ENCODE measurements at places on chromosomes 7 and 10.

GRCh38 chr7:158096582-158096981 lies 491.0 kb downstream of the PTPRN2 start:
- H3K4me3 ChIP-seq = no peak overlapping the region
- H3K36me3 ChIP-seq = no peaks in the 10 kb centered on the region
- H3K27ac ChIP-seq = no peak overlapping the region
- DNase-seq = no peak

DNA sequence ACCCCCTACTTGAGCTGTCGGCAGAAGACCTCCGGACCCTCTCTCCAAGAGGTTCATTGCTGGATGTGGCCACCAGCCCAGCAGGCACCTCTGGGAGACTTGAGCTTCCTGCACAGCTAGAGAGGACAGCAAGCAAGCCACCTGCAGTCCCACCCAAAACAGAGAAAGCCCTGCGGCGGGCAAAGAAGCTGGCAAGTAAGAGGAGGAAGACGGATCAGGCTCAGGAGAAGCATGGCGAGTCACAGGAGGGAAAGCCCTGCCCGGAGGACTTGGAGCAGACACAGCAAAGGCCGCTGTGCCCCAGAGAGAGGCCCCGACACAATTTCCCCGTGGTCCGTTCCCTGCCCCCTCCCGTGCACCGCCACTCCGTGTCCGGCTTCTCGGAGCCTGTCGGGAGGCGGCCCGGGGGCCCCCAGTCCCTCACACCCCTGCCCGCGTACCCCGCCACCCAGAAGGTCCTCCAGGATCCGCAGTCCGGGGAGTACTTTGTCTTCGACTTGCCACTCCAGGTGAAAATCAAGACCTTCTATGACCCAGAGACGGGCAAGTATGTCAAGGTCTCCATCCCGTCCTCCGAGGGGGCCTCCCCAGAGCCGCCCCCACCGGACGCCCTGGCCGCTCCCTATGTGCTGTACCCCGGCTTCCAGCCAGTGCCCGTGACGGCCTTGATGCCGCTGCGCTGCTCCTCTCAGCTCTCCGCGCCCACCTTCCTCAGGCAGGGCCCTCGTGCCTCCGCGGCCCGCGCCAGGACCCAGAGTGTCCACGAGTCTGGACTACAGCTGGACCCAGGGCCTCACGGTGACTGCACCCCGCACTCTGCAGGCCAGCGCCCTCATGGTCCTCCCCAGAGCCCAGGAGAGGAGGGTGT lies 27.2 kb downstream of the C10orf71 start:
- no peaks in the 10 kb centered on the region for H3K4me1 ChIP-seq
- no peaks in the 10 kb centered on the region for H3K36me3 ChIP-seq
- H3K27me3 ChIP-seq = no peaks in the 10 kb centered on the region
- no peak overlapping the region for H3K27ac ChIP-seq
- no peak overlapping the region for H3K4me3 ChIP-seq
- no peak for DNase-seq

DNA sequence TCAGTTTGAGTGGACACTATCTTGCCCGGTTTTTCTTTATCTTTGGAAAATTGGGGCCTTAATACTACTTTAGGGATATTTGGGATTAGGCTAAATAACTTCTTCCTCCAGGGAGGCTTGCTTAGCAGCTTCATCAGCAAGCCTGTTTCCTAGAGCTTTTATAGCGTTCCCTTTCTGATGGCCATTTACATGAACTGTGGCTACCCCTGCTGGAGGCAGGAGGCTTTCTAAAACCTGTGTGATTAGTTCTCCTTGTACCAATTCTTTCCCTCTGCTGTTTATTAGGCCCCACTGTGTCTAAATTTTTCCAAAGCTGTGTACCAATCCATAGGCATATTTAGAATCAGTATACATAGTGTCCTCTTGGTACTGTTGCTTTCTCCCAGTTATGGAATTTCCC lies 61.7 kb upstream of the CNTNAP2 start:
- no peak for DNase-seq
- no peak overlapping the region for H3K27ac ChIP-seq
- H3K4me3 ChIP-seq = no peak overlapping the region
- no peaks in the 10 kb centered on the region for H3K27me3 ChIP-seq
- no peaks in the 10 kb centered on the region for H3K36me3 ChIP-seq

DNA sequence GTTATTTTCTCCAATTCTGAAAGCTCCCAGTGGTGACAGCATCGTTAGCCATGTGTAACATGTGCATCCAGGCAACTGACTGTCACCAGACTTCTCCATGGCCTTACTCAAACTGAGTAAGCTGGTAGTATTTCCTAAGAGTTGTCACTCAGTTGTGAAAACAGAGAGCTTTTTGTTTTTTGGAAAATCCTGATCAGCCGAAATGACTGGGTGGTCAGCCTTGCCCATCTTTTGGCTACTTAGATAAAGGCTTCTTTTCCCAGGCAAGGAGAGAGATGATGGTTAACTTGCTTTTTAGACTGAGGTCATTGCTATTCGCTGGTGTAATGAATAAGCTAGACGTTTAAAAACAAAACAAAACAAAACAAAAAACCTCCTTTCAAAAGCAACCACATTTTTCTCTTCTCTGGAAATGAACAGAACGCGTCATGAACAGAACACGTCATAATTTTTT lies 159.5 kb upstream of the KLF14 start:
- no peaks in the 10 kb centered on the region for H3K27me3 ChIP-seq
- peaks cover 47% of the 10 kb centered on the region for H3K4me1 ChIP-seq
- no peaks in the 10 kb centered on the region for H3K36me3 ChIP-seq
- DNase-seq = no peak

- H3K36me3 ChIP-seq = no peaks in the 10 kb centered on the region
- H3K27ac ChIP-seq = no peak overlapping the region
- no peak overlapping the region for H3K4me3 ChIP-seq
Measured at GRCh38 chr7:907158-907980, 31.0 kb downstream of the GET4 start.

DNA sequence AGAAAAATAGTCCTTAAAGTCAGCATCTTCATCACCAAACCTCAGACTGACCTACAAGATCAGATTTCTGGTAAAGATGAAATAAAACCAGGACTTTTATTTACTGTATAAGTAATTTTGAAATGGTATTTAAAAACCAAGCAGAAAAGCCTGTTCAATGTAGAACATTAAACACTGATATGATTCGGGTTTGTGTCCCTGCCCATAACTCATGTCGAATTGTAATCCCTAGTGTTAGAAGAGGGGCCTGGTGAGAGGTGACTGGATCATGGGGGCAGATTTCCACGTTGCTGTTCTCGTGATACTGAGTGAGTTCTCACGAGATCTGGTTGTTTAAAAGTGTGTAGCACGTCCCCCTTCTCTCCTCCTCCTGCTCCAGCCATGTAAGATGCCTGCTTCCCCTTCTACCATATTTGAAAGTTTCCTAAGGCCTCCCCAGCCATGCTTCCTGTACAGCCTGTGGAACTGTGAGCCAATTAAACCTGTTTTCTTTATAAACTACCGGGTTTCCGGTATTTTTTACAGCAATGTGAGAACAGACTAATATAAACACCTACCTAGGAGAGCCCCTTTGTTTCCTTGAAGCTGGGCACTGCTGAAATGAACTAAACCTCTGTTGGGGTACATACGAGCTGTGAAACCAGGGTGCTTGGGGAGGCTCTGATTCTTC lies 120.1 kb downstream of the KMT2E start:
- no peak overlapping the region for H3K4me3 ChIP-seq
- no peak overlapping the region for H3K27ac ChIP-seq
- no peak for DNase-seq
- H3K27me3 ChIP-seq = no peaks in the 10 kb centered on the region
- H3K4me1 ChIP-seq = no peaks in the 10 kb centered on the region
- peaks cover 6% of the 10 kb centered on the region for H3K36me3 ChIP-seq

GRCh38 chr10:30755441-30755953 lies 125.9 kb upstream of the LYZL2 start:
- H3K4me3 ChIP-seq = no peak overlapping the region
- DNase-seq = no peak
- peak overlapping the region; percentile 61 for H3K27ac ChIP-seq
- no peaks in the 10 kb centered on the region for H3K36me3 ChIP-seq

- peaks cover 11% of the 10 kb centered on the region for H3K4me1 ChIP-seq
- H3K27ac ChIP-seq = peak overlapping the region; percentile 71
- H3K4me3 ChIP-seq = no peak overlapping the region
Measured at GRCh38 chr10:45061982-45062381, 61.3 kb downstream of the ZNF22 start.

GRCh38 chr10:79260811-79261740 lies 86.2 kb upstream of the PPIF start:
- no peak for DNase-seq
- H3K27me3 ChIP-seq = no peaks in the 10 kb centered on the region
- H3K27ac ChIP-seq = peak overlapping the region; percentile 62
- peaks cover 72% of the 10 kb centered on the region for H3K4me1 ChIP-seq
- no peak overlapping the region for H3K4me3 ChIP-seq

DNA sequence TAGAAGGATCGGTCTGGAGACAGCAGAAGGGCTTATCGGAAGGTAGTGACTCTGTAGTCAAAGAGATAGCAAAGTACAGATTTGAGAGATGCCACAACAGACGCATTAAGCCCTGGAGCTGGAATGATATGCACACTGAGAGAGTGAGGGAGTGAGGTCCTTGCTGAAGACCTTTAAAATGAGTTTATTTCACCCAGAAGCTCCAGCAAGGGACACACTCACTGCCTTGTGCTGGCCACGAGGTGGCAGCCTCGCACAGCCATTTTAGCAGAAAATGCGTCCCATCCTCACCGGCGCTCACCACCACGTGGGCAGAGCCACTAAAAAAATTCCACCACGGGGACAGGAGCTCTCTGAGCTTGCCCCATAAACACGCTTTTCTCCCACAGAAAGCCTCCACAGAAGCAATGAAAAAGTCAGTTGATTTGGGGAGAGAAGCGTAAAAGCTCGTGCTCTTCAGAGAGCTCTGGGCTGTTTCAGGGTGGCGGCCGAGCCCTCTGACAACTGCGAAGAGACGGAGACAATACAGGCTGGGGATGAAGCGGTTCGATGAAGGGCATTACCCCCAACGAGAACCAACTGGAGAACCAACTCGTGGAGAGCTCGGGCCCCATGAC lies 163.0 kb upstream of the KLF14 start:
- peaks cover 82% of the 10 kb centered on the region for H3K4me1 ChIP-seq
- DNase-seq = no peak
- no peaks in the 10 kb centered on the region for H3K36me3 ChIP-seq
- peak overlapping the region; percentile 88 for H3K27ac ChIP-seq

DNA sequence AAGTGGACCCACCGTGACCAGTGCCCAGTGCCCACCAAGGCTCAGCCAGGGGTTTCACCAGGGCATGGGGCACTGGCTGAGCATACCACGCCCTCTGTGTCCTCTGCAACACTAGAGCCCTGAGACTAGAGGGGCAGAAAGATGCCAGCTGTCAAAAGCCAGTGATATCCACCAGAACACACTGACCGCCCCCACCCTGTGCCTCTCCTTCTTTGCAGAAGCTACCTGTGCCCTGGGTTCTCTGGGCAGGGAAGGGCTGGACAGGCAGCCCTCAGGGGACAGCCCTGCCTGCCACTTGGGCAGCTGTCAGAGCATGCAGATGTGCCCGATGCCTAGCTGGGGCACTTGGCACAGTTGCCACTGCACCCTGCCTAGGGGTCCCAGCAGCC lies 494 bp downstream of the VSIR start:
- H3K4me1 ChIP-seq = peaks cover 52% of the 10 kb centered on the region
- no peaks in the 10 kb centered on the region for H3K36me3 ChIP-seq
- no peak for DNase-seq
- H3K4me3 ChIP-seq = peak overlapping the region; percentile 96
- no peaks in the 10 kb centered on the region for H3K27me3 ChIP-seq

DNA sequence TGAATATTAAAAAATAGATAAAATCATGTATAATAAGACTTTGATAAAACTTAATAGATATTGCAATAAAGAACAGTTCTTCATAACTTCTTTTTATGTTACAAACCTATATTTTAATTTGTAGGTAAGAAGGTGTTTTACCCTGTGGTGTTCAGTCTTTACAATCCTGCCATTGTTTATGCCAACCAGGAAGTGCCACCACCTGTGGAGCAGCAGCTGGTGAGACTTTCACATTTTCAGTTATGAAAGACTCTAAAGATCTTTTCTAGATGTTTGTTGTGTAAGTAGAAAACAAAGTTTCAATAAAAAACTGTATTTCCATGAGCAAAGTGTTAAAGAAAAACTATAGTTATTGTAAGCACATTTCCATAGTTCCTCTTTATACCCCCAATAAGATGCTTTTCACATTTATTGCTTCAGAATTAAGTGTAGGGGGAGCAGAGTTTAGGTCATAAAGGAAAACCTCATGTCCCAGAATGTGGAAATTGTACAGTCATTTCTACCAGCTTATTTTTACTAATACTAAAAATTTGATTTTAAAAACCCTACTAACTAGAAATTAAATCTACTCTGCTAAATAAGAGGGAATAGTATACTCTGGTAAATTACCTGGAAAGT lies 28.7 kb downstream of the CSGALNACT2 start:
- H3K4me3 ChIP-seq = no peak overlapping the region
- H3K36me3 ChIP-seq = peaks cover 60% of the 10 kb centered on the region
- peaks cover 12% of the 10 kb centered on the region for H3K4me1 ChIP-seq
- no peak for DNase-seq
- no peak overlapping the region for H3K27ac ChIP-seq
- H3K27me3 ChIP-seq = no peaks in the 10 kb centered on the region

GRCh38 chr10:44395902-44396670 lies 11.2 kb upstream of the CXCL12 start:
- no peaks in the 10 kb centered on the region for H3K36me3 ChIP-seq
- no peak for DNase-seq
- H3K27me3 ChIP-seq = no peaks in the 10 kb centered on the region
- no peak overlapping the region for H3K27ac ChIP-seq

DNA sequence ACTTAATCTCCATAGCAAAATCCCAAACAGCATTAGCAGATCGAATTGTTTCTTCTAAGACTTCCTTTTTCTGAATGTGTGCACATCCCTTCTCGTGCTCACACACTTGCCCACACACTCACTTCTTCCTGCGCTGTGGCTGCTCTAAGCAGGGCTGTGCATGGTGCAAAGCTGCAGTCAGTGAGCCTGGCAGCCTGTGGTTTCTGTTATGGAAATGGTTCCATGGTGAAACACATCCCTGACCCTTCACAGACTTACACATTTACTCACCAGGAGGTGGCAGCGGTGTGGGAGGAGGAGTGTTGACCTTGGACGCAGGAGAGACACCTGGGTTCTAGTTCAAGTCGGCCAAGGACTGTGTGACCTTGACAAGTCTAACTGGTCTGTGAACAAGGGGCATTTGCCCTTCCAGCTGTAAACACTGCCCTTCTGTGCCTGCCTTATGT lies 24.9 kb downstream of the MTURN start:
- no peak overlapping the region for H3K4me3 ChIP-seq
- H3K36me3 ChIP-seq = peaks cover 40% of the 10 kb centered on the region
- DNase-seq = no peak
- H3K27ac ChIP-seq = no peak overlapping the region
- H3K4me1 ChIP-seq = peaks cover 38% of the 10 kb centered on the region
- H3K27me3 ChIP-seq = no peaks in the 10 kb centered on the region

Measured in esophagus squamous epithelium (tissue), 5 donors.